ENCODE measurements at places on chromosomes 13 and 19.

DNA sequence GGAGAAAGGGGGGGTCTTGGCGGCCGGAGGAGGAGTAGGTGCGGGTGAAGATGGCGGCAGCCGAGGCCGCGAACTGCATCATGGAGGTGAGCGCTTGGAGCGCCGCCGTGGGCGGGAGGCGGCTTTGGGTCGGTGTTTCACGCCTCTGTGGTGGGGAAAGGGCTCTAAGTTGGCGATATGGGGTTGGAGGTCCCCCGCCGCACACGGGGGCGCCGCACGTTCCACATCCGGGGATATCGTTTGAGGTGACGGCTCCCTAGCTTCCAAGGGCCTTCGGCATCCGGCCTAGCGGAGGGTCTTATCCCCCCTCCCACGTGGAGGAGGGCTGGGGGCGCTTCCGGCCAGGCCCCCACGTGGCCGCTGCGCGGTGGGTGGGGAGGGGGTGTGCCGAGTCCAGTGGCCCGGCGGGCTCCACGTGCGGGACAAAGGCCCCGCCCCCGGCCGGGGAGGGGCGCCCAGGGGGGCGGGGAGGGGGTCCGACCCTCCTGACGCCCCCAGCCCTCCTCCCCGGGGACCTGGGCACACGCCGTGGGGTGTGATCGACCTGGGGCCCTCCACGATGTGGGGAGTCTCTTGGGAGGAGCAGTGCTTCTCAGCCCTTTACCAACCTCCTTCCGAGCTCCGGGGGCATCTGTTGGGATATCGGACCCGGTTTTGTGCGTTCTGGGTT lies at the start of gene PRMT1:
Gene PRMT1, plus strand, starts transcription at position 41 of the 670 bp plus-strand sequence. Its CDS starts 10 bp downstream, at position 51.
- DNase-seq = no peak

DNA sequence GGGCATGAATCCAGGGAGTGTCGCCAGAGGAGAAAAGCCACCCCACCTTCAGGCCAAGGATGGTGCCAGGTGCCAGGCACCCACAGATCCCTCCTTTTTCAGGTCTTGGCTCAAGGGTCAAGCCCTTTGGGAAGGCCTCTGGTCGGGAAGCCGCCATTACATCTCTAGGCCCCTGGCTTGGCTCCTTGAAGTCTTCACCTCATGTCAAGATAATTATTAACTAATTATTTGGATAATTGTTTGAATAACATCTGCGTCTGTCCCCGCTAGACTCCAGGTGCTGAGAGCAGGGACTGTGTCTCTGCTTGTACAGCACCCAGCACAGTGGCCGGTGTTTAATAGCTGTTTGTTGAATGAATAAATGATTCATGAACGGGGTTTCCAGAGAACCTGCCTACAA lies 1.2 kb downstream of the KLK13 start:
- DNase-seq = no peak

DNA sequence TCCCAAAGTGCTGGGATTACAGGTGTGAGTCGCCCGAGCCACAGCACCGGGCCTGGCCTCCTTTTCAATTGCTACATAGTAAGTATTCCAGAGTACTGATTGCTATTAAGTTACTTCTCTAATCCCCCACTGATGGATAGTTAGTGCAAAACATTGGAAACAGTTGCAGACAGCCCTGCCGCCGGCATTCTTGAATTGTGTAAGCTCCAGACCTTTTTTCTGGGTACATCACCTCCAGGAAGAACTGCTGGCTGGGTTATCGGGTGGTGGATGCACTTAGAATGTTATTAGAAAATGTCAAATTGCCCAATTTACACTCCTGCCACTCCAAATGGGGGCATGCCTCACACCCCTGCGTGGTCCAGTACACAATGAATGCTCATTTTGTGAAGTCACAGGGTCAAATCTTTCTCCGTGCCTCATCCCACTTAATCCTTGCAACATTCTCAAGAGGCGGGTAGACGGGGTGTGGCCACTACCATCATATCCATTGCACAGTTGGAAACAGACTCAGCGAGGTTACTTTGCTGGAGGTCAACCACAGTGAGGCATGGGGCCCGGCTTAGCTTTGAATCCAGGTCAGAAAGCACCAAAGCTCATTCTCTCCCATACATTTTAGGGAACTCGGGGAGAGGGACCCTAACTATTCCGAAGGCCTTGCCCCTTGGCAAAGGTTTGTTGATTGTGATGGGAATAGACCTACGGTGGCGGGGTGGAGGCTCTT lies 1.0 kb upstream of the KDM4B start:
- DNase-seq = no peak

- DNase-seq = no peak
Measured at GRCh38 chr13:46556418-46556779, 3.4 kb downstream of the LRCH1 start.

GRCh38 chr13:100349594-100349993 lies 239.0 kb downstream of the GGACT start:
- DNase-seq = no peak

DNA sequence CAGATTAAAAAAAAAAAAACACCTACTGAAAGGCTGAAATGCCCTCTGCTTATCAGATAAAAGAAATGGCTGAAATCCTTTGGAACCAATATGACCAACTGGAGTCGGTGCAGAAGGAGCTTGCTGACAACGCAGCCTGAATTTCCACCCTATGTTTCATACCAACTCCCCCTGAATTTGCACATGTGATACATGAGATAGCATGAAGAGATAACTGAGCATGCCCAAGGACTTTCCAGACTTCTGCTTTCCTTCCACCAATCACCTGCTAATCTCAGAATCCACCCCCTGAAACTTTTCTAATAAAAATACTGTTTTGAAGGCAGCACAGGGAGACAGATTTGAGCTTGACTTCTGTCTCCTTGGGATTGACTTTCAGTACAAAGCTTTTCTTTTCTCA lies 32.2 kb upstream of the WDFY2 start:
- DNase-seq = no peak

DNA sequence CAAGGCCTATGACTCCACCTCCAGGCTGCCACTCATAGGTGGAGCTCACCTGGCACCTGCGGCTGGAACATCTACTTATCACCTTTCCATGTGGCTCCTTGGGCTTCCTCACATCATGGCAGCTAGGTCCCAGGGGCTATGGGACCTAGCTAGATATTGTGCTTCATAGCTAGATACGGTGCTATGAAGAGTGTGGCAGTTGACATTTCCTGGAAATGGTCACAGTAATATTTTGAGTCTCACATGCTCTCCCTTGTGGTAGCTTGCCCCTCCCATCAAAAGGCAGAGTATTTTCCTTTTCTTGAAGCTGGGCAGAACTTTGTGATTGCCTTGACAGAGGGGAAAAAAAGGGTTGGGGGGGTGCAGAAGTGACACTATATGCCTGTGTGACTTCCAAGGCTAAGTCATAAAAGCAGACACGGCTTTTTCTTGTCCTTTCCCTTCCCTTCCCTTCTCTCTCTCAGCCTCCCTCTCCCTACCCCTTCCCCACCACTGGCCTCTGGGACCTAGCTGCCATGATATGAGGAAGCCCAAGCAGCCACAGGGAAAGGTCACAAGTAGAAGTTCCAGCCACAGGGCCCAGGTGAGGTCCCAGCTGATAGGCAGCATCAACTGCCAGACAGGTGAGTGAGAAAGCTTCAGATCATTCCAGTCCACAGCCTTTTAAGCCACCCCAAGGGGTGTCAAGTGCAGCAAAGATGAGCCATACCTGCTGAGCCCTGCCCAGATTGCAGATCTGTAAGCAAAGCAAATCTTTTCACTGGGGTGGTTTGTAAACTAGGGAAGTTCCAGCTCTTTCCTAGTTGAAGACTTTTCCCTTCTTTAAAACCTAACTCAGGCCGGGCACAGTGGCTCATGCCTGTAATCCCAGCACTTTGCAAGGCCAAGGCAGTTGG lies 6.9 kb upstream of the HIF3A start:
- DNase-seq = no peak

DNA sequence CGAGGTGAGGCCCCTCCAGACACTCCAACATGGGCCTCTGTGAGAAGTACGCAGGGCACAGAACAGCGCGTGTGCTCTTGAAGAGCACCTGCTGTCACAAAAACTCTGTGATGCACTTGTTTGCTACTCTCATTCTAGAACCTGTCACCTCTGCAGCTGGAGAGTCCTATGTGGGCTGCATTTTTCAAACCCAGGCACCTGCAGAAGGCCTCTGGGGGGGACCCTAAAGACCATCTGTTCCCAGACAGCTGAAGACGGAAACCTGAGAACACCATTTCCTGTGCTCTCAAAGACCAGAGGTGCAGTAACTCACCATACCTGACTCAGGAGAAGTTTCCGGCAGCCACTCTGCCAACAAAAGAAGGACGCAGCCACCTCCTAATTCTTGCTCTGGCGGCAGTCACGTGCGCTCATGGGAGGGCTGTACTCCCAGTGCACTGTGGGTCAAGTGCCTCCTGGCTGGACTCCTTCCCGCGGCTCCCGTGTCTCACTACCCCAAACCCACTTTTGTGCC lies 28.1 kb downstream of the RANBP3 start:
- DNase-seq = peak; percentile 58

DNA sequence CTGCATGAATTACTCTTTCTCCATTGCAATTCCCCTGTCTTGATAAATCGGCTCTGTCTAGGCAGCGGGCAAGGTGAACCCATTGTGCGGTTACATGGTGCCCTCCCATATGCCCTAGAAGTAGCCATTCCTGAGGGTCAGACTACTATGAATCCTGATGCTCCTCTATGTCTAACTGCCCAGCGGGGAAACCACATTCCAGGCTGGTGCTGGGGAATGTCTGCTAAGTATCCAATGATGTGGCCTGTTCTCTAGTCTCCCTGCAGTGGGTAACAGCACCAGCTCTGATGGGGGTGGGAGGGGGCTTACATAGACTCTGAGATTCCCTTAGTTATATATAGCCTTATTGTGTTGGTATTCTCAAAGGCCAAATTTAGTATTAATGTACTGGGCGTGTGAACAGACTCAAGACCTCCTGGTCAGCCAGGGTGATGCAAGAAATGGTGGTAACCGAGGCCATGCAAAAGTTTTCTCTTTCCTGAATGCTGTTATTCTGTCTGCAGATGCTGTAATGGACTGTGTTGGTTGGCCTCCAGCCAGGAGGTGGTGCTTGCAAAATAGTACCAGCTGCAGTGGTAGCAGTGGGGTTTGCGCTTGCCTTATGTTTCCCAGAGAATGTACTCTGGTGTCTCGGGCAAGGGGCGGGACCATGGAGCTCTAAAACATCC lies 564.8 kb upstream of the SLITRK1 start:
- DNase-seq = no peak

- no peak for DNase-seq
Measured at GRCh38 chr19:32908641-32909190, 39.1 kb upstream of the SLC7A9 start.

GRCh38 chr13:73522937-73523336 lies 464.1 kb downstream of the KLF5 start:
- DNase-seq = no peak

- no peak for DNase-seq
Measured at GRCh38 chr13:114330086-114330485, 15.8 kb downstream of the CHAMP1 start.

- peak; percentile 69 for DNase-seq
Measured at GRCh38 chr13:59494560-59494970, 669.2 kb downstream of the DIAPH3 start.

DNA sequence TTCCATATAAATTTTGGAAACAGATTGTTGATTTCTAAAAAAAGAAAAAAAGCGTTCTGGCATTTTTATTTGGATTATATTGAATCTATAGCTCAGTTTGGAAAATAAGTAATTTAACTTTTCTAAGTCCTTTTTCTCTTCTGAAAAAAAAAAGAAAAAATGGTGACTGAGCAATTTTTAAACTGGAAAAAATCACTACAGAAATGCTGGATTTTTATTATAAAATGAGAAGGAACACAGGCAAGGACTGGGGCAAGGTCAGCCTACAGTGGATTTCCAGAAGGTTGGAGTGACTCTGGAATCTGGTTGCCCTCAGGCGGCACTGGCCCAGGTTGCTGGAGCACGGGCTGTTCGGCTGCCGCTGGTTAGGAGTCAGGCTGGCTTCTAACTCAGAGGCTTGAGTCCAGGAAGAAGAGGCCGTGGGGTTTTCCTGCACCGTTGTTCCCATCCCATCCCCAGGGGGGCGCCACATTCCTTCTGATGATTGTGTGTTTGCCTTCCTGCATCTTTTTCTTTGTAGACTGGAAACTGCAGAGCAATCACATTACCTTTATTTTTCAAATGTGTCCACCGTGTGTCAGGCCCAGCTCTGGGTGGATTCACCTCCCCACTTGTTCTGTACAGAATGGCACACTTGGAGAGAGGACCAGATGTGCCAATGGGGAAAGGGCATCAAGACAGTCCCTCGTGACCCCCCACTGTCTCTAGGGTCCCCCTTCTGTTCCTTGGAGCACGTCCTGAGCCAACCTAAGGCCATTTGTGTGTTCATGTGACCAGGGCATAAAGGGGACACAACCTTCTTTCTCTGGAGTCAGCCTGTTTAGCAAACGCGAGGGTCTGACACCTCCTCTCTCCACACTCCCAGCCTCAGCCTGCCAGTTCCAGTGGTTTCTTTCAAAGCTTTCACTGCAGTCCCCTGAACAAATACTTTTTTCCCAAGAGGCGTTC lies 44.5 kb upstream of the GTF3A start:
- DNase-seq = no peak

GRCh38 chr19:1113030-1113985 lies 9.5 kb downstream of the GPX4 start:
- DNase-seq = peak; percentile 97

DNA sequence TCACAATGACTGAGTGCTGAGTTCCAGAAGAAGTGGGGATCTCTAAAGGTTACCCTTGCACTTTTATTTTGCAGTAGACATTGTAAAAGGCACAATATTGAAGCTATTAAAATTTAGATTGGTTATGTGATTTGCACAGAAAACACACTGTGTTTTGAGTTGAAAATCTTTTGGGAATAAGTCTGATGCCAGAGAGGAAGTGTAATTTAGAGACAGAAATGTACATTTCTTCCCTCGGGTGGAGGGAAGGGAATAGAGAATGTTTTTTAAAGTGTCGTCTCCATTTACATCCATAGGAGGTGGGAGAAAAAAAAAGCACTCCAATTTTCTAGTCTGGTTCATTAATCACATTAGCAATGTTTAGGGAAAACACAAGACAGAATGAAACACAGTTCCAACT lies 465.8 kb downstream of the OLFM4 start:
- DNase-seq = no peak

DNA sequence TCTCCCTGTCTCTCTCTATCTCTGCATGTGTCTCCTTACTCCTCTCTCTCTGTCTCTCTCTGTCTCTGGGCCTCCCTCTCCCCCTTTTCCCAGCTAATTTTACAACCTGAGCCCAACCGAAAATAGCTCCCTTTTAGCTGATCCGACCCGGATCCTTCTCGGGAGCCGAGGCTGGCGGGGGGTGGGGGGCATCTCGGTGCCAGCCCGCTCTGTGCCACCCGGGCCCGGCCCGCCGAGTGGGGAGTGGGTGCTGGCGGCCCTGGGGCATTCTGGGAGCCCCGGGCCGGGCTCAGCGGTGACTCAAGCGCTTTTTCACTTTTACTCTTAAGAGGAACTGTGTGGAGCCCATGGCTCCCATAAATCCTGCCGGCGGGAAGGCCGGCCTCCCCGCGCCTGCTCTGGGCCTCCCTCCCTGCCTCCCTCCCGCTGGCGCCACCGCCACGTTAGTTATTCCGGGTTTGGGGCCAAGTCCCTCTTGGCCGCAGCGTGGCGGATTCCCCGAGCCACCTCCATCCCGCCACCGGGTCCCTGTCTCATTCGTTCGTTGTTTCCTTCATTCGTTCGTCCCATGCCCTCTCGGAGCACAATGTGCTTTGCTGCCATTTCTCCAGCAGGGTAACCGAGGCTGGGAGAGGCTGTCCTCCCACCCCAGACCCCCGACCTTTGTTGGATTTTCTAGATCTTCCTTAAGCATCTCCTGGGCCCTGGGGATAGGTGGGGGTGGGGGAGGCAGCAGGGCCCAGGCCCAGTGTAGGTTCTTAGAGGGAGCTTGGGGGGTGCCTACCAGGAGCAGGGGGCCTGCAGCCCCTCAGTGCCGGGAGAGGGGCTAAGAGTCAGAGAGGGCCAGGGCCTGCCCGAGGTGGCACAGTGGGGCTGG lies 3.2 kb downstream of the NFIC start:
- peak; percentile 72 for DNase-seq
